ENCODE measurements at places on chromosomes 4 and X. TPM values are rescaled to one million over a fixed set of nuclear protein-coding genes. Genes with fewer than 3 reads are reported as not detected.

PARM1 gene
- 74.4 TPM for total RNA-seq

RS1 gene
- total RNA-seq = not detected

WDR17 gene
- total RNA-seq = 0.83 TPM

HTR2C gene
- not detected for total RNA-seq

CLDN22 gene
- total RNA-seq = not detected

CASP3 gene
- 21.7 TPM for total RNA-seq

AKAP14 gene
- total RNA-seq = not detected

RENBP gene
- 8.6 TPM for total RNA-seq

DAPP1 gene
- 0.43 TPM for total RNA-seq

MFAP3L gene
- total RNA-seq = 1.2 TPM

HTRA3 gene
- 50.8 TPM for total RNA-seq

SUPT20HL2 gene
- not detected for total RNA-seq

SERPINA7 gene
- not detected for total RNA-seq

GPR34 gene
- total RNA-seq = 2.0 TPM

SLITRK4 gene
- total RNA-seq = 22.1 TPM

POU3F4 gene
- not detected for total RNA-seq

PDE6B gene
- 4.8 TPM for total RNA-seq

MAGEA9 gene
- total RNA-seq = not detected

SPANXA1 gene
- total RNA-seq = not detected

EBP gene
- total RNA-seq = 38.6 TPM

EDA2R gene
- total RNA-seq = 5.7 TPM

CNGA1 gene
- 0.89 TPM for total RNA-seq

GUCY1A1 gene
- total RNA-seq = 40.5 TPM

SPANXD gene
- not detected for total RNA-seq

VEGFD gene
- 1.3 TPM for total RNA-seq

CENPE gene
- 0.70 TPM for total RNA-seq

LEF1 gene
- total RNA-seq = 4.5 TPM

SPANXC gene
- not detected for total RNA-seq

HHIP gene
- 0.30 TPM for total RNA-seq

ACTRT1 gene
- total RNA-seq = not detected

SULT1E1 gene
- total RNA-seq = not detected

FAM156A gene
- total RNA-seq = 9.4 TPM

TLR3 gene
- total RNA-seq = 2.3 TPM

YY2 gene
- 0.97 TPM for total RNA-seq

PNMA3 gene
- total RNA-seq = 0.48 TPM

MAMLD1 gene
- 2.6 TPM for total RNA-seq

MYOZ2 gene
- total RNA-seq = 727 TPM

PAGE1 gene
- total RNA-seq = not detected

FSTL5 gene
- total RNA-seq = not detected

IQCM gene
- not detected for total RNA-seq

GAGE12F gene
- not detected for total RNA-seq

SLC34A2 gene
- 0.19 TPM for total RNA-seq

KIT gene
- total RNA-seq = 2.3 TPM

TMEM150C gene
- 7.4 TPM for total RNA-seq

UGT2B11 gene
- total RNA-seq = not detected

ZNF630 gene
- total RNA-seq = 2.9 TPM

SRPX2 gene
- 14.2 TPM for total RNA-seq

LRP2BP gene
- total RNA-seq = 1.5 TPM
